Astrocyte of the cerebellum (primary cell): ENCODE measurements at places on chromosomes 6 and 20.
A peak's percentile ranks its signal among the peaks of the same experiment; 100 is the strongest.

GRCh38 chr6:10981409-10981808 is 62.7 kb downstream of the ELOVL2 start:
- no peak for DNase-seq

- no peak for DNase-seq
Observed at GRCh38 chr20:15867899-15868298, 705.3 kb downstream of the KIF16B start.

- no peak for DNase-seq
Observed at GRCh38 chr6:1402369-1402768, 13.0 kb downstream of the FOXF2 start.

DNA sequence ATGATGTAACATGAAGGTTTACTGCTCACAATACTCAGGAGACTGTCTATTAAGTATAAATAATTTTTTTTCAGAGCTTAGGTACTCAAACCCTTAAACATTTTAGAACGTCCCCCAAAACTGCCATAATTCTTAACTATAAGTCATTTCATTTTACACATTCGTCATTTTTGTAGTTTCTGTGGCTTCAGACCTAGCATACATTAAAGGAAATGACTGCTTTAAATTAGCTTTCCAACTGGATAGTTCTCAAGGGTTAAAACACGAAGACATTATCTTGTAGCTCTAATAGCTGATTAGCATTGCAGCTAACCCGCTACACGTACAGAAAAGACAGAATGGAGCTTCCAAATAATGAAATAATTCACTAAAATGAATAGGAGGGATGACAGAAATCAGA is 24.9 kb upstream of the PLN start:
- no peak for DNase-seq

- peak; percentile 44 for DNase-seq
Observed at GRCh38 chr6:16409531-16410441, 171.4 kb downstream of the GMPR start.

DNA sequence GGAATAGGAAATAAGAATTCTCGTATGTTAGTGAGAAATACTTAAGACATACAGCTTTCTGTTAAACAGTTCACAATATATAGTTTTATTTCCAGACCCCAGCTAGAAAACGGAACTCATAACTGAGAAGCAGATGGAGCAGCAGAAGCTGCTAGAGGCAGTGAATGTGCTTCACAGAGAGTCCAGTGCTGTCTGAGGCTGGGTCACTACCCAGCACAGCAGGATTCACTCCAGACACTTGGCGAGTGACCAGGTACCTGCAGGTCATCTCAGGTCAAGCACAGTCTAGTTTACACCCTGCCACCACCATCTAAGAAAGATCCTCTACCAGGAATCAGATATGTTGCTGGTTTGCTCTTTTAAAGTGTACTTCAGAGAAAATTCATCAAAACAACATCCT is 243.1 kb upstream of the RAB32 start:
- DNase-seq = no peak

- DNase-seq = no peak
Observed at GRCh38 chr6:16130437-16130891, 1.6 kb downstream of the MYLIP start.

GRCh38 chr6:41568585-41569384 is 22.6 kb downstream of the FOXP4 start:
- no peak for DNase-seq
